Stimulated activated CD4-positive, alpha-beta T cell treated with anti-CD3 and anti-CD28 coated beads, TNF-alpha, amount 100 ng/mL, for 4 hours (primary cell): ENCODE measurements at places on chromosomes 1 and 21.

DNA sequence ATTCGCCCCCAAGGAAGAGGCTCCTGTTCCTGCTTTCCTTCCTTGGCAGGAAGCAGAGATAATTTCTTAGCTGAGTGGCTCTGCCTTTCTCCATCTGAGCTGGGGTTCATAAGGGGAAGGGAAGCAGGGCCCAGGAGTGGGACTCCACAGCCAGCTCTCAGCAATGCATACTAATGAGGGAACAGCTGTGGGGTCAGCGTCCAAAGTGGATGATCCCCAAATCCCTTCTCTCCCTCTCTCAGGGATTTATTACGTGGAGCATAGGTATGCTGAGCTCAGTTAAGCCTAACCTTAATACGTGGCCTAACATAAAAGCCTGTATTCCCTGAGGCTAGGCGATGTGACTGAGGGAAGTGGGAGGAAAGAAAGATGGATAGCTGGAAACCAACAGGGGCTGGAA is 87.3 kb upstream of the CTTNBP2NL start:
- DNase-seq: no peak

GRCh38 chr1:205287076-205287475 is 34.5 kb downstream of the NUAK2 start:
- no peak for DNase-seq

- DNase-seq: no peak
These were observed 35.8 kb downstream of the PLEKHA6 start for GRCh38 chr1:204323887-204324286.

DNA sequence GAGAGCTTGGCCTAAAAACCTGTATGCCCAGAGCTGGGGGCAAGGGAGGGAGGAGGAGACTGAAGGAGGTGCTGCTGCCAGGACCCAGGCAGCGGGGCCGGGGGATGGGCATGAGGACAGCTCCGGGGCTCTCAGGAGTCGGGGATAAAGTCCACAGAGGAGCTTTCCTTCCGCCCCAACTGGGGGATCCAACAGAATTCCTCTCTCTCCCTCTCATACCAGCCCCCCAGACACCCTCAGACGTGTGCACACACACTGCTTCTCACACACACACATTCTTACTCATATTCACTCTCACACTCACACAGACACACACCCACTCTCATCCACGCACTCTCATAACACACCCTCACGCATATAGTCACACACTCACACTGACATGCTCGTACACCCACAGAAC is 39.1 kb downstream of the SYF2 start:
- no peak for DNase-seq

GRCh38 chr21:29538115-29538514 is 239.4 kb downstream of the BACH1 start:
- no peak for DNase-seq

DNA sequence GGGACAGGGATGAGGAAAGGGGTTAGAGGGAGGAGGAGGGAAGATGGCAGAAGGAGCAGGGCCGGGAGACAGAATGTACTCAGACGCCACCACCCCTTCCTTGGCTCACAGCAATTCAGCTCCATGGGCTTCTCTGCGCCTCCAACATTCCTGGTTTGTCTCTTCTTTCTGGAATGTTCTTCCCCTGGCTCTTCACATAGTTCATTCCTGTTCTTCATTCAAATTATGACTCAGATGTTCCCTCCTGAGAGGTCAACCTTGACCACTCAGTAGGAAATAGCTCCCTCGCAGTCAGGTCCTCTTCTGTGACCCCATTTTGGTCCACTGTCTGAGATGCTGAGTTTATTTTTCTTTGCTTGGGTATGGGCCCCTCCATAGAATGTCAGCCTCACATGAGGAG is 203.2 kb downstream of the C1orf94 start:
- DNase-seq: no peak

DNA sequence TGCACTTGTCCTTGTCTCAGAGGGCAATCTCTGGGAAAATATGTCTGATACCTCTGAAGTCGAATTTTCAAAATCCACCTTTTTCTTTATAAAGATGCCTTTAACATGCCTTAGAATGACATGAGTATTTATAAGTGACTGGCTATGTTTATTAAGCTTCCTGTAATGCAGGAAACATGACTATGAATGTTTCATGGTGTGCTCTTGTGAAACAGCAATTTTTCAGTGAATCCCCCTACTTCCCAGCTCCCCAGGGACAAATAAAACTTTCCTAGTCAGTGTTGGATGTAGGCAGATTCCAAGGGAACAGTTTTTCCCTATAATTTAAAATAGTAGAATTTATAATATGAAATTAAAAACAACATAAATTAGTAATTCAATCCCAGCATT is 437.0 kb downstream of the LMO4 start:
- no peak for DNase-seq

DNA sequence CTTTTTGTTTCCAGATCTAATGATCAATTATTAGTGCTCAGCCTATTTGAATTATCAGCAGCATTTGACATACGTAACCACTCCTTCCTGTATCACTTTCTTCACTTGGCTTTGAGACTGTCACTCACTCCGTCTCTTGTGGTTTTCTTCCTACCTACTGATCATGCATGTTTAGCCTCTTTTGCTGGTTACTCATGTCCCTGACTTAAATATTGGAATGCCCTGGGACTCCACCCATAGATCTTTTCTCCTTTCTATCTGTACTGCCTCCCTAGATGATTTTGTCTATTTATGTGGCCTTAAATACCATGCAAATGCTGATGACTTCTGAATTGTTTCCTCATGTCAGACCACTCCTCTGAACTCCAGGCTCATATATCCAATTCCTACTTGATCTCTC is 57.7 kb upstream of the PDE4B start:
- DNase-seq: no peak

DNA sequence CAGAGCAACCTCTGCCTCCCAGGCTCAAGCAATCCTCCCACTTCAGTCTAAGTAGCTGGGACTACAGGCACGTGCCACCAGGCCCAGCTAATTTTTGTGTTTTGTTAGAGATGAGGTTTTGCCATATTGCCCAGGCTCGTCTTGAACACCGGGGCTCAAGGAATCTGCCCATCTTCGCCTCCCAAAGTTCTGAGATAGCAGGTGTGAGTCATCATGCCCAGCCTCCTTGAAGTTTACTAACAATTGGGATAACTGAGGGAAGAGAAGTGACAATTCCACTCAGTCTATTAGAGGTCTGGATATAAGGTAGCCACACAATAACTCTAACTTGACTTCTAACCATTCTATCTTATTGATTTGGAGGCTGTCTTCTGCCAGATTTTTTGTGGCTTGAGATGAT is 6.3 kb upstream of the RCC1 start:
- DNase-seq: no peak

GRCh38 chr1:229104654-229105053 is 166.3 kb upstream of the RAB4A start:
- no peak for DNase-seq

- DNase-seq: no peak
These were observed 2.2 kb upstream of the FYB2 start for GRCh38 chr1:56821462-56821797.

GRCh38 chr1:228807904-228808605 is 72.8 kb downstream of the RHOU start:
- DNase-seq: no peak

DNA sequence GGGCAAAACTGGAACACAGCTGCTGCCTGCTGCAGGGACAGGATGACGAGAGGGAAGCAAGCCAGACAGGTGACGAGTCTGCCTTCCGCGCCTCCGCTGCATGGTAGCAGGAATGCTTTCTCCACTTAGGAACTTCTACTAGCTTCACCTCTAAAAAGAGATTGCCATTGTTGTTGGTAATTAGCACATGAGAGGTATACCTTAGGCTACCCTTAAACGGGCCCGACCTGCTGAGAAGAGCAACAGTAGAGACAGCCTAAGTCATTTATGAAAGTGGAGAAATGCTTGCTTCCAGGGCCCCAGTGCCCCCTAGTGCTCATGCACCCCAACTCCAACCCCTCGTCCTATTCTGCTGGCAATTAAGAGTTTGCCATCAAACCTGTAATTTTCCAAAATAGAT is 96.9 kb upstream of the AKT3 start:
- DNase-seq: no peak

- no peak for DNase-seq
These were observed 252.9 kb downstream of the KCNT2 start for GRCh38 chr1:196355206-196355786.

DNA sequence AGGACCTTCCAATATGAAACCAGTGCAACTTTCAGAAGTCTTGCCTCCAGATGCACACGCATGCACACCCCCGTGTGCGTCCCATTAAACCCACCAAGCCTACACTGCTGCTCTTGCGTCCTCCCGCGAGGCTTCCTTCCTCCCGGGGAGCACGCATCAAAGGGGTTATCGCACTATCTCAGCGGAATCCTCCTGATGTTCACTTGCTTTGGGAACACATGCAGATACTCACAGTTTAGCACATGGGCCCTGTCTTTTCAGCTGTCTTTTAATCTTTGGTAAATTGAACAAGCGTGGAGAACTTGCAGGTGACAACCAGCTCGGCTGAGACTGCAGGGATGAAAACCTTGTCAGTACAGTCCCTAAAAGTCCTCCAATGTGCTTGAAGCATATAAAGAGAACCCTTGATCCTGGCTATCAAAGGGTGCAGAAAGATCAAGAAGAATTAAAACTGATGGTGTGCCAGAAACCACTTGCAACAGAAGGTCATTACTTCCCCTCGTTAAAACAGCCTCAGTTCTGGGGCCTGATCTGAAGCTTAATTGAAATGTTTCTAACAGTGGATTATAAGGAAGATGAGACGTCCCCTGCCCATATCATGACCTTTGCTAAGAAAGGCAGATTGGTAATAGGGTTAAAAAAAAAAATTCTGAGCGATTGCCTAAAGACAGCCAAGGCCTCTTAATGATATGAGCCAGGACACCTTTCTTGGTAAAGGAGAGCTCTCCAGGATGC is 149.4 kb upstream of the LMO4 start:
- DNase-seq: no peak

DNA sequence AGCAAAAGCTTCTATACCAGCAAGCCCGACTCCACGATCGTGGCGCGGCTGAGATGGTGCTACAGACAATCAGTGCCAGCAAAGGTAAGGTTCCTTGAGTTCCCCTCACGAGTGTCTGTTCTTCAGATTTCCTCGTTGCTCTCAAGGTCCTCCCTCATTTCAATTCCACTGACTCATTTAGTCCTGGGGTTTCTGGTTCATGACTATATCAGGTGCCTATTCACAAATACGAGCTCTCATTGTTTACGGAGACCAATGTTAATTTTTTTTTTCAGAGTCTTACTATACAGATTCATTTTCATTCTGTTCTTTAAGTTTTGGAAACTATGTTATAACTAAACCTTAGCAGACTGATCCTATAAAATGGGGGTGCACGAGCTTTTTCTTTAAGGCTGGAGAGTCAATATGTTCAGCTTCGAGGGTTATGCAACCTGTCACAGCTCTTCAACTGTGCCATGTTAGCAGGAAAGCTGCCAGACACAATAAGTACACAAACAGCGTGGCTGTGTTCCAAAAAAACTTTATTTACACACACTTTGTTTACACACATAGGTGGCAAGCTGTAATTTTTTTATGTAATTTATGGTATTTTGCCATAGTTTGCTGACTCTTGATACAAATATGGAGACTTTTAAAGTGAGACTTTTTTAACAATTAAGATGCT is 134.3 kb downstream of the ZP4 start:
- no peak for DNase-seq

- DNase-seq: no peak
These were observed 221.2 kb downstream of the FMN2 start for GRCh38 chr1:240312872-240313271.

DNA sequence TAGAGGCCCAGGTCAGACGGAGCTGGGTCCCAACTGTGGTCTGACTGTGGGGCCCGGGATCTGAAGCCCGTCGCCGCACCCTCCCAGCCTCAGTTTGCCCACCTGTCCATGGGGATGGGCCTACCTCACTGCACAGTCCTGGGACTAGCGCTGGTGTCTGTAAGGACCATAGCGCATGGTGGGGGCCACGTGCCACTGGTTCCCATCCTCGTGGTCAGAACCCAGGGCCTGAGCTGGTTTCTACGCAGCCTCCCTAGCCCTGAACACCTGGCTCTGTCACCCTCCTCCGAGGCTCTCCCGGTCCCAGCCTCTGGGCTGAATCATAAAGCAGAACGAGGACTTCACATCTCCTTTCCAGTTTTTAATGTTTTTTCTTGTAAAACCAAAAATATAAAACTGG is 46.7 kb downstream of the DMRTB1 start:
- no peak for DNase-seq

DNA sequence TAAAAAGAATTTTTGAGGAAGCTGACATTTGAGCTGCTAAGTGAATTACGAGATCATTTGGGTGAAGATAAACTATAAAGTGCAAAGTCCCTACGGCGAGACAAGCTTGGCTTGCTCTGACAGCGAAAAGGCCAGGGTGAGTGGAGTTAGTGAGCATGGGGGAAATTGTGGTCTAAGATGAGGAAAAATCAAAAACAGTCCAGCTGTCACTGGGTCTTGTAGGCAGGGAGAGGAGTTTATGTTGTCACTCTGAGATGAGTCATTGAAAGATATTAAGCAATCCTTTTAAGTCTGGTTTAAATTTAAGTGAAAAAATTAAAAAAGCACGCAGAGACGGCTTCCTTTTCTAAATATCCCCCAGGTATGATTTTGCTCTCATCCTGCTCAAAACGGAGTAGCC is 601.9 kb downstream of the MRPL39 start:
- DNase-seq: no peak

GRCh38 chr1:230822092-230822581 is 46.2 kb downstream of the C1orf198 start:
- DNase-seq: no peak

DNA sequence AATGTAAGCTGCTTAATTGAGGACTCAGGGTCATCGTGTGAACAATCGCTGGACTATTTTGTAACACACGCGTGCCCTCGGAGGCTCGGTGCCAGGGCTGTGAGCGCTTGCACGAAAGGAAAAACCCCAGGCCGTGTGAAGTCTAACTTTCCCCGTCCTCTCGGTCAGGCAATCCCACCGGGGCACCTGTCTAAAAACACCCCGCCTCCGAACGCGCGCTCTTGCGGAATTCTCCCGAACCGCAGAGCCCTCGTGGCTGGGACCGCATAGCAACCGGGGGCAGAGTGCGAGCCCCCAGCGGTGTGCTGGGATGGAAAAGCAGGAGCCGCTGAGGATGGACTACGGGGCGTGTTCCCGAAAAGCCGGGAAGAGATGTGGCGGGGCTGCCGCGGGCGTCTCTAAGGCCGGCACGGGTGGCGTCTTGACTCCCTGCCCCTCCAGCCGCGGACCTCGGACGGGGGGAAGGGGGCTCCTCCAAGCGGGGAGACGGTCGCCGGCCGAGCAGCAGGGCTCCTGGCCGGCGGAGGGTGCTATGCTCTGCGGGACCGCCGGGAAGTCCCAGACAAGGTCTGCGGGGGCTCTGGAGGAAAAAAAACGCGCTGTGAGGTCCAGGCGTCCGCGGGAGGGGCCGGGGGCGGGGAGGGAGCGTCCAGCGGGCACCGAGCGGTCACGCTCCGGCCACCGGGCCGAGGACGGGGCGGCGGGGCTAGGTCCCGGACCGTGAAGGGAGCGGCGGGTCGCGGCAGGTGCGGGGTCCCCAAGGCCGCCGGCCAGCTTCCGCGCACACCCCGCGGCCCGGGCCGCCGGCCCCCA is 936 bp downstream of the ZBTB21 start:
- DNase-seq: peak; percentile 52

DNA sequence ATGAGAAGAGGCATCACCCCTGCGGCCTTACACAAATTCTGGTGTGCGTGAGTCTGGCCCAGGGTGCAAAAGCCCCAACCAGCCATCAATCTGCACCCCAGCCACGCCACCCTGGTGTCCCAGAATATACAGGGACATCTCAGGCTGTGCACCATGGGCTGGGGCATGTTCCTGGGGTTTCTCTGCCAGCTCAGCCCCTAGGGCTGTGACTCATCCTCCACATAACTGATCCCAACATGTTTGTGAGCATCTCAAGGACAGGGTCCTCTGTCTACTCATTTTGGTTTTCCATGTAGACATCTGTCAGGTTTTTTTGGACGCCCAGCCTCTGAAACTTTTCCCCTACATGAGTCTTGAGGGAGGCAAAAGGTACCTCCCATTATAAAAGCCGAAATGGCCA is 511 bp downstream of the ZNF683 start:
- no peak for DNase-seq
